ENCODE measurements at places on chromosomes 1 and 21. TPM values are rescaled to one million over a fixed set of nuclear protein-coding genes. Genes with fewer than 3 reads are reported as not detected.

CXADR gene
- total RNA-seq, result 145 TPM

- no peaks in the 10 kb centered on the region for H3K27me3 ChIP-seq
- no peak overlapping the region for H3K27ac ChIP-seq
- DNase-seq, result no peak
These were observed 11.7 kb downstream of the ST3GAL3 start for GRCh38 chr1:43719063-43719462.

- H3K27ac ChIP-seq, result no peak overlapping the region
- H3K36me3 ChIP-seq, result no peaks in the 10 kb centered on the region
- H3K27me3 ChIP-seq, result peaks cover 2% of the 10 kb centered on the region
- peak overlapping the region; percentile 79 for H3K4me3 ChIP-seq
These were observed 723 bp downstream of the CZIB start for GRCh38 chr1:53219711-53220110.

LENEP gene
- 1.3 TPM for total RNA-seq

DNA sequence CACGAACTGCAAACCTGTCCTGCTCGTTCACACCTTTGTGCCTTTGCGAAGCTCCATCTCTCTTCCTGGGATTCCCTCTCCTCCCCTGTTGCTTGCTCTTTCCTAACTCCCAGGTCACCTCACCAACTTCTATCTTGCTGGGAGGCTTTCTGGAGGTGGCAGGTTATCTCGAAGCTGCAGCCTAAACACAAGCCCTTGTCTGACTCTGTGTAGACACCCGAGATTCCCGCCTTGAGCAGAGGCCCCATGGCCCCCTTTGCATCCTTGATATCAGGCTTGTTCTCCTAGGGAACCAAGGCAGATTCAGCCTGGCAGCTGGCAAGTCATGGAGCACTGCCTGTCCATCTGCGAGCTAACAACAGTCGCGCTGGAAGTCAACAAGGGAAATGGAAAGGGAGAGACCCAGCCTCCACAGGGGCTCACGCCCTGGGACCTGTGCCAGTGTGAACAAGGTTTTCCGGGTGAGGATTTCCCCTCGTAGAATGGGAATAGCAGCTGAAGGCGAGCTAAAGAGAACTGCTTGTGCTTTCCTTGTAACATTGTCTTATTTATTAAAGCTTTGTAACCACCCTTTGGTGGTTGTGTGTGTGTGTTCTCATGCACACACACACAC is 109.5 kb upstream of the JUN start:
- peaks cover 7% of the 10 kb centered on the region for H3K4me1 ChIP-seq
- DNase-seq, result no peak
- H3K36me3 ChIP-seq, result no peaks in the 10 kb centered on the region
- no peak overlapping the region for H3K4me3 ChIP-seq
- H3K27ac ChIP-seq, result no peak overlapping the region
- H3K27me3 ChIP-seq, result no peaks in the 10 kb centered on the region

PAPPA2 gene
- total RNA-seq, result 0.88 TPM

DNA sequence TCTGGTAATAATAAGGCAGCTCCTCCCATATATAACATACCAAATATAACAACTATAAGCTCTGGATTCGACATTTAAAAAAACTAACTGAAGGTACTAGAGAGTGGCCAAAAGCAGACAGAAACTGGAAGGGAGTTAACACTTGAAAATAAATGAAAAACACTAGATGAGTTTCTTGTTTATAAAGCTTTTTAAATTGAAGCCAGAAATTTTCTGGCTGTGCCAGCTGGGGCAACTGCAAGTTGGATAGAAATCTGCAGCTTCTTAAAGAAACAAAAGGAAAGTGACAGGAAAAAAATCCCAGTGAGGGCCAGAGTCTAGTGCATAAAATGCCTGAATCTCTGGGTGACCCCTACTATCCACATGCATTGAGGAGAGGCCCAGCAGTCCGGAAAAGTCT is 432.7 kb downstream of the SMYD3 start:
- no peak overlapping the region for H3K27ac ChIP-seq
- no peaks in the 10 kb centered on the region for H3K27me3 ChIP-seq
- H3K4me3 ChIP-seq, result no peak overlapping the region

DNA sequence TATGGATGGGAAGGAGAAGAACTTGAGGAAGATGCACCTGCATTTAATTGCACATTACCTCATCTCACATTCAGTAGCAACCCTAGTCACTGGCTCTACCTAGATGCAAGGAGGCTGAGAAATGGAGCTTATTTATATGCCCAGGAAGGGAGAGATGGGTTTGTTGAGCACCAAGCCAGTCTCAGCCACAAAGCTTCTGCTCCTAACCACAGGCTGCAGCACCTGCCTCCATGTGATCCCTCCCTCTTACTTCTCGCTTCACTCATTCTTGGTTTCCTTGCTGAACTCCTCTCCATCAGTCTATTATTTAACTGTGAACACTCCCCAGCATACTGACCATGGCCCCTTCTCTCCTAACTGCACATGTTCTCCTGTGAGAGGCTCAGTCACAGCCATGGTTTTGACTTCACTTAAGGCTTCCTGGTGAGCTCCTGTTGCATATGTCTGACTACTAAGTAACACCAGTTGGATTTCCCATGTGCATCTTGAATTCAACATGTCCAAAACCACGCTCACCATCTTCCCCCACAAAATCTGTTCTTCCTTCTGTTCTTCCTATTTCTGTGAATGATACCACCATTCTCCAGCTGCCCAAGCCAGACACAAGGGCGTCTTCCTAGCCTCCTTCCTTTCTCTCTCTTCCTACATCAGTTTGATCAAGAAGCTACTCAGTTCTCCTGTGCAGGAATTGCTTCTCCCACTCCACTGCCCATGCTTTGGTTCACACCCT is 139.8 kb downstream of the AK5 start:
- no peak overlapping the region for H3K4me3 ChIP-seq
- DNase-seq, result no peak
- no peaks in the 10 kb centered on the region for H3K27me3 ChIP-seq
- no peak overlapping the region for H3K27ac ChIP-seq
